ENCODE measurements at places on chromosomes 13 and 19.

GRCh38 chr13:109773276-109773675 is 13.1 kb downstream of the IRS2 start:
- DNase-seq = no peak

- DNase-seq = no peak
Observed at GRCh38 chr13:95195146-95195545, 106.1 kb downstream of the ABCC4 start.

DNA sequence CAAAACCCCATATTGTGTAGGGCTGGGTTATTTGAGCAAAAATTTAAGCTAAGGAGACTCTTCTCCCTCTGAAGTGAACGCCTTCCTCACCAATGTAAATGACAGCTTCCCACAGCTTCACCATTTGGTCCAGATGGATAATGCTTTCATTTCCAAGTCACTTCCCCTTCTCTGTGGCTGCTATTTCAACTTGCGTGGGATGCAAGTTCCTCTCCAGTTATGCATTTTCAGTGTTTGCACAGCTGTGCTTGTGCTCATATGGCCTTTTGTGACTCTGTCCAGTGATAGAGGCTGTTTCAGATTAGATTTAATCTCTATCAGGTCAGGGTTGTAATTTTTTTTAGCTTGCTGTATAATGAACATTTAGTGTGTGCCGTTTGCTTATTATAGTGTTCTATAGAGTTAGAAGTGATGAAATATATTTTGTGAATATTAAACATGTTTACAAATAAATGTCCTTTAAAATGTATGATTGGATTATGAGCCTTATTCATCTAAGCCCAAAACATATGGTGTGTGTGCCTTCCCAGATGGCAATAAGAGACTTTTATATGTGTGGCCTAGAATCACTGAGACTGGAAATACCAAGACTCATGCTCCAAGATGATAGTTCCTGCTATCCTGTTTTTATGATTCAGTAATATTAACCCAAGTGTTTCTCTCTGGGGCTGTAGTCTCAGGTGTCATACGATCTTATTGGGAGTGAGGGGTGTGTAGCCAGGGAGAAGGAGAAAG is 86.6 kb downstream of the TNFRSF19 start:
- DNase-seq = no peak

GRCh38 chr13:64305246-64305645 is 2889.6 kb upstream of the PCDH20 start:
- no peak for DNase-seq

Data from left colon (tissue), 2 donors.